Uterus (tissue), 4 donors: ENCODE measurements at places on chromosomes 2 and 18. TPM values are rescaled to one million over a fixed set of nuclear protein-coding genes. Genes with fewer than 3 reads are reported as not detected.

Gene NCKAP1
- total RNA-seq, result 116 TPM

GRCh38 chr2:27701676-27702075, 38.0 kb downstream of the SLC4A1AP start:
- DNase-seq, result no peak

Gene ZNF892
- 3.6 TPM for total RNA-seq

DNA sequence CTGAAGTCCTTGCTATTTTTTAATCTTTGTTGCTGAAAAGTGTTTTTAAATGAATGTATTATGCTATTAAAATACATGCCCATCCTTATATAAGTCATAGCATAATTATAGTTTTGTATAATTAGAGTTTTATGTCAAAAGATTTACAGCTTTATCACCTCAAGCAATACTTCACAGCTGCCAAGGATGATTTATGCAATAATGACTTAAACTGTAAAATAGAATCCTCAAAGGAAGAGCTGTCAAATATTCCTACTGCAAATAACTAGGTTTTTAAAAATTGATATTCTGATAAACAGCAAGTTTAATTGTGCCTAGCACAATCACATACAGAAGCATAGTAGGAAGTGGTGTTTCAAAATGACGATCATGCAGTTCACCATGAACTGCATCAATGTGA, 5.2 kb downstream of the KCNH7 start:
- DNase-seq, result no peak

- DNase-seq, result no peak
Observed at GRCh38 chr2:236616031-236616430, 46.4 kb downstream of the ACKR3 start.

DNA sequence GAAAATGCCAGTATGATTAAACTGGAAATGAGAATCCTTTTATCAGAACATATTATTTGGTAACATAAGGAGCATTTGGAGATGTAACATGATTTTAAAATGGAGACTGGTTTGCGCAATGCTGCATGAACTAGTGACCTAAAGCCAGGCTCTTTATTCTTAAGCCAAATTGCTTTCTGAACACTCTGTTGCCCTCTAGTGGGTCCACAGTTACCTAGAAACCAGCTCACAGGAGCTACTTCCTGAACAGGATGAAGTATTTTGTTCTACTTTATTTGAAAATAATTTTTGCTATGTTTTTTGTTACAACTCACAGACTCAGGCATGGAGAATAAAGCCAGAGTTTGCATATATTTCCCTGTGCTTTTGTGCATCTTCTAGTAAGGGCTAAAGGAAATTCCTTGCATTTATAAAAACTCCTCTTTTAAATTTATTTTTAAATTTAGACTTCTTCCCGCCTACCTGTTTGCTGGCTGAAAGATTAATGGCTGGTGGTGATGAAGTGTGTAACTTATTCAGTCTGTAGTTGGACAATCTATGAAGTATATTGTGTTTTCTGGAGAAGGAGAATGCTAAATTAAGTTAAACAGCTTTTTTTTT, 146.7 kb downstream of the PARD3B start:
- DNase-seq, result peak; percentile 74

Gene CRACDL
- 9.9 TPM for total RNA-seq

GRCh38 chr2:214034417-214034816, 376.4 kb upstream of the VWC2L start:
- DNase-seq, result no peak

Gene OTX1
- total RNA-seq, result not detected

Gene CYRIA
- total RNA-seq, result 4.4 TPM

DNA sequence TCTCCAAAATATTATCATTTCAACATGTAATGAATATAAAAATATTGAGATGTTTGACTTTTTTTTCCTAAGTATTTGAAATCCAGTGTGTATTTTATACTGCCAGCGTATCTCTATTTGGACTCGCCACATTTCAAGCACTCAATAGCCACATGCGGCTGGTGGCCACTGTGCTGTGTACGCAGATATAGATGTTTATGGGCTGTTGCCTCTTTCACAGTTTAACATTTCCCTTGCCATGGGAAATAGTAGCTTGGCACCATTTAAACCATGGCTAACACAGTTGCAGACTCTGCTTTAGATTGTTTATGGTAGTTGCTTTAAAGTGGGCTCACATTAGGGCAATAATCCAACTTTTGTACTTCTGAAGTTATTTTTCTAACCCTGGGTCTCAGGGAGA, 136.6 kb upstream of the ITGB6 start:
- no peak for DNase-seq

- no peak for DNase-seq
Observed at GRCh38 chr2:59804732-59805131, 748.7 kb downstream of the BCL11A start.

Gene CD8B
- total RNA-seq, result not detected

DNA sequence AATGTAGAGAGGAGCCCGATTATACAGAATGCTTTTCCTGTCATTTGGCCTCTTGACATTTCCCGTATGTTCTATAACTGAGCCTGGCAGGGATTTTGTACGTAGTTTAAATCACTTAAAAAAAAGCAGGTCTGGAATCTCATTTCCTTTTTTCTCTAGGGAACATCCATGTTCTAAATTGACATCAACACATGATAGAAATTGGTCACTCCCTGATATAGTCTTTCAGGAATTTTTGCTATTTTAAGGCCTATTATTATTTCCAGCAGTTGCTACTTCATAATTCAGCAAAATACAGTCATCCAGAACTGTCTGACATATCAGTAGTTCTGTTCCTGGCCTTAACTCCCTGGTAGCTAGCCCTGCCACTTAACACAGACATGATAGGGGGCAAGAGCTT, 565.7 kb upstream of the ZEB2 start:
- no peak for DNase-seq

GRCh38 chr2:4354678-4355077, 651.3 kb downstream of the DCDC2C start:
- DNase-seq, result no peak

DNA sequence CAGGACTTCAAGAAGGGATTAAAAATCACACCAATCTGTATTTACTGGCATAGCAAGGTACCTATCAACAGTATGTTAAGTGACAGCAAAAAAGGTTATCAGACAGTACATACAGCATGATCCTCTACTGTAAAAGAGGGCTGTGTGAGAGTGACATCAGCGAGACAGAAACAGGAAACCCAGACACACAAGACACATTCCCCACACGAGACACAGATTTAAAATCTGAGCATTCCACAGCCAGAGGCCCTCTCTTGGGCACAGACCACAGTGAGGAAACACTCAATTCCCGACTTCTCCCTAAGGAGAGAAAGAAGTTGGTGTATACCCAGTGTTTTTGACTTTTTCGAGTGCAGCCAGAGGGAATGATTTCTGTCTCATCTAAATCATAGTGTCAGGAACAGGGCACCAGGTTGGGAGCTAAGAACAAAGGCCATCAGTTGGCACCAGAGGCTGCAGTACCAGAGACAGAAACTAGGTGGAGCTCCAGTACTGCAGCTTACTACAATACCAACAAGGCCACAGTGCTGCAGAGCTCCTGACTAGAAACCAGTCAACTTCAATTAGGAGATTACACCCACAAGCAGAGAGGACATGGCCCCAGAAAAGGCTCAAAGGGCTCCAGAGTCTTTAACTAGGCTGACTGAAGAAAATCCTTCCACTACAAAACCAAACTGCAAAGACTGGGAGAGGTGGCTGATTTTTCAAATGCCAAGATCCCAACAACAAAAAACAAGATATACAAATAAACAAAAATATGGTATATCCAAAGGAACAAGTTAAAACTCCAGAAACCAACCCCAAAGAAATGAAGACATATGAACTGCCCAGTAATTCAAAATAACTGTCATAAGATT, 41.0 kb downstream of the UNC50 start:
- DNase-seq, result peak; percentile 63

GRCh38 chr2:111884592-111884964, 585 bp upstream of the ANAPC1 start:
- DNase-seq, result no peak

DNA sequence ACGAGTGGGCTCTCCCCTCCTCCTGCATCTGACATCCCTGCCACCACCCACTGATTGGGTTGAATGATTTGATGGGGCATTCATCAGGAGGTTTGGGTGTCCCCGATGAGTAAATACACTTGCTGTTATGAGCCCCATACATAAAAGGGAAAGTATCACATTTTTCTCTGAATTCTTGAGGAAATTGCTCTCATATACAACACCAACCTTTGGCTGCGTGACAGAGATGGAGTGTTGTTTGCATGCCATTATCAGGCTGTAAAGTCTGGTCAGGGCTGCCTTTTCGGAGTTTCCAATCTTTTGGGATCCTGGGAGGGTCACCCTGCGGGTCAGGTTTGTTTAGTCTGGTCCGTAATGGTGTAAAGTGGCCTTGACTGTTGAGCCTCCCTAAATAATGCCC, 227.9 kb upstream of the SPRED2 start:
- DNase-seq, result no peak
